ENCODE measurements at places on chromosomes 12 and 14.

DNA sequence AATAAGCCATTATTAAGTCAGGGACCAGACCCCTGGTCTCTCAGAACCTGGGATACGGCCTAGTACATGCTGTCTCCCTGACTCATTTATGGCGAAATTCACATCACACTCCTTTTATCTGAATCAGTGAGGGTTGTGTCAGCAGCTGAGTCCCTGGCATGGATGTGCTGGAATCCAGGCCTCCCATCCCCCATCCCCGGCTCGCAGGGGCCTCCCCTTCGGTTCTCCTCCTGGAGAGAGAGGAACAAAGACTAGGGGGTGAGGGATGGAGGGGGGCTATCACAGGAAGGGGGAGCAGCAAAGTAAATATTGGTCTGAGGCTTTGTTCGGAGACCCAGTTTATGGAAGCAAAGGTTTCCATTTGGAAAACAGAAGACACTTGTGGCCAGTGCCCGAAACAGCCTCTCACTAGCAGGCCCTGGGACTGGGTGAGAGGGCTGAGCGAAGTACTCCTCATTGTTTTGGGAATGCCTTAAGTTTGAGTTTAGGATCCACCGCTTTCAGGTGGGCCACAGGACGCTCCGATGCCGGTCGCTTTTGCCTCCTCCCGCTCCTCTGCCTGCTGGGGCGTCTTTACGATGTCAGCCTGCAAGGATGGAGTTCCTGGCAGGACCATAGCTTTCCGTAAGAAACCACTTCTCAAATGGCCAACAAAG lies 145.0 kb downstream of the PRKCH start:
- peak; percentile 98 for DNase-seq

DNA sequence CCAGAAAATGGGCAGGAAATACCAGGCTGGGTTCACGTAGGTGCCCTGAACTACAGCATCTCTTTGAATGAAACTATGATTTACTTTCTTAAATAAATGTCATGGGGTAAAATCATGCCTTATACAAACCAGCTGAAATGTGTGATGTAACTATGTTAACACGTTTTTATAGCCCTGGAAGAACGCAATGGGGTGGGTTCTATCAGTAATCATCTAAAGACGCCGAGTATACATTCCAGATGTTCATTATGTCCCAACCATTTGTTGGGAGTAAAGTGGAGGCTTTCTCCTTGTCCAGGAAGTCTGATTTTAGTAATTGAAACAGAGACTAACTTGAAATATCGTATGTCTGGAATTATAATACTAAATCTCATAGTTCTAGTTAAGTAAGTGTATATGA lies 16.2 kb upstream of the IGF1 start:
- DNase-seq = peak; percentile 45

- no peak for DNase-seq
Observed at GRCh38 chr12:59859171-59859510, 263.3 kb downstream of the SLC16A7 start.

GRCh38 chr12:108697905-108698304 lies 33.4 kb downstream of the CORO1C start:
- no peak for DNase-seq

- no peak for DNase-seq
Observed at GRCh38 chr12:55044135-55044534, 24.4 kb downstream of the NEUROD4 start.

GRCh38 chr14:39419272-39419671 lies 13.0 kb downstream of the FBXO33 start:
- DNase-seq = no peak

DNA sequence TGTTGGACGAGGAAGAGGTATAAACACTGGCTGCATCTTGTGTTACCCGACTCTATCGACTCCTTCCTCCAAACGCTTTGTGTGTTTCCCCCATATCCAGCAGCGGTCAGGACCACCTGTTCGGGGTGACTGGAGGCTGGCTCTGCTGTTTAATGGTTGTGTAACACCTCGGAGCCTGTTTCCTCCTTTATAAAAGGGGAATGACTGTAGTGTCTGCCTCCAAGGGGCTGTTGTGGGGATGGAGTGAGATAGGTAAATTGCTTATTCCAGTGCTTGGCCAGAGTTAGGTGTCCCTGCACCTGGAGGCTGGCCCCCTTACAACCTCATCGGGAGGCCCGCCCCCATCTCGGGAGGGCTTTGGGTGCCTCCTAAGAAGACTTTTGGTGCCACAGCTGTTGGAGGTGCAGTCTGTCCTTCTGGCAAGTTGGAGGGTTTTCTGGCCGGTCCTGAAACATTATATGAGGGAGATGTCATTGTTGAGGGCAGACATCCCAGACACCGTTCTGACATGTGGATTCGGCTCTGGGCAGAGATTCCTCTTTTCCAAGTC lies 1.1 kb downstream of the MLXIP start:
- no peak for DNase-seq

GRCh38 chr12:108564724-108565123 lies 2.3 kb downstream of the ISCU start:
- no peak for DNase-seq

All from fibroblast of skin of abdomen (primary cell).